ENCODE measurements at places on chromosomes 11 and 22.

- DNase-seq: no peak
Measured at GRCh38 chr11:64674774-64675173, 48.2 kb downstream of the NRXN2 start.

DNA sequence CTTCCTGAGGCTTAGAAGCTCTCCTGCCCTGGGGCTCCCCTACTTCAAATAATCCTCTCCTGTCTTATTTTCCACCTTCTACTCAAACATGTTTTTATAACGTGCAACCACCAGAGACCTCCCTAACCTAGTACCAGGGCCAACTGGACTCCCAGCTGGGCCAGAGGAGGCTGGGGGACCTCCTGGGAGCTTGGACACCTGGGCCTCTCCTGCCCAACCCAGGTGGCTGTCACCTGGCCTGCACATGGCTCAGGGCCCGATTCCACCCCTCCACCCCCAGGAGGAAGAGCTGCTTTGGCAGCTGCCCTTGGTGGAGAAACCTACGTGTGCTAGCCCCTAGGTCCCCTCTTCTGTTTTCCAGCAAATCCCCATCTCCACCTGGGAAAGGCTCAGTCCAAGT is 105.2 kb downstream of the ABTB2 start:
- DNase-seq: no peak

GRCh38 chr11:128451652-128452470 is 135.5 kb downstream of the ETS1 start:
- peak; percentile 61 for DNase-seq

- DNase-seq: no peak
Measured at GRCh38 chr11:131800452-131800851, 430.0 kb downstream of the NTM start.

DNA sequence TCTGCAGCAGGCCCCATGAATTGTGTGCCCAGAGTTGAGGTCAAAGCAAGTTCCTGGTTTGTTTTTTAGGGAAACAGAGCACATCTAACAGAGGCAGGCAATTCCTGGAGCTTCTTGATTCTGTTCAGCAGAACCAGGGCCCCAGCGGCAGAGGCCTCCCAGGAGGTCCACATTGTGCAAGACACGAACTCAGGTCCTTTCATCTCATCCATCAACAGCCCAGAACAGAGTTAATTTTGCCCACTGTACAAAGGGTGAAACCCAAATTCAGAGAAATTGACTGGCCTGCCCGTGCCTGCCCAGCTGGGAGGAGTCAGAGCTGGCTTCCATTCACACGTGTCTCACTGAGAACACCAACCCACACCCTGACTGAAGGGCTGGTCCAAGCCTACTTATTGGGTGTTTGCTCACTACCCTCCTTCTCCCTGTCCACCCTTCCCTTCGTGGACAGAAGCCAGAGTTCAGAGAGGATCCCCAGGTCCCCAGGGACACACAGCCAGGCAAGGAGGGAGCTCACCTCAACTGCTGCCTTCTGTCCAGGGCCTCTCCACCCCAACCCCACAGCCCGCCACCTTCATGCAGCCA is 607.1 kb downstream of the TBC1D22A start:
- DNase-seq: no peak

DNA sequence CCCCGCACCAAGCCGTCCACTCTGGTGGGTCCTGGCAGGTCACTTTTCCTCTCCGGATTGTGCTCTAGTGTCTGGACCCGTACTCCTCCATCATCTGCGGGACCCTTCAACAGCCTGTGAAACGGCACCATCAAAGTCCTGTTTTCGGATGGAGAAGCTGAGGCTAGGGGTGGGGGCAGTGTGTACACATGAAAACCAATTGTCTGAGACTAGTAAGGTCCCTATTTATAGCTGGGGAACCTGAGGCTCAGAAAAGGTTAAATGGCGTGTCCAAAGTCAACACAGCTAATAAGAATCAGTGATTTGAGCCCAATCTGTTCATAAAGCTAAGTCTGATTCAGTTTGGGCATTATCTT is 668 bp upstream of the LRRC32 start:
- no peak for DNase-seq

DNA sequence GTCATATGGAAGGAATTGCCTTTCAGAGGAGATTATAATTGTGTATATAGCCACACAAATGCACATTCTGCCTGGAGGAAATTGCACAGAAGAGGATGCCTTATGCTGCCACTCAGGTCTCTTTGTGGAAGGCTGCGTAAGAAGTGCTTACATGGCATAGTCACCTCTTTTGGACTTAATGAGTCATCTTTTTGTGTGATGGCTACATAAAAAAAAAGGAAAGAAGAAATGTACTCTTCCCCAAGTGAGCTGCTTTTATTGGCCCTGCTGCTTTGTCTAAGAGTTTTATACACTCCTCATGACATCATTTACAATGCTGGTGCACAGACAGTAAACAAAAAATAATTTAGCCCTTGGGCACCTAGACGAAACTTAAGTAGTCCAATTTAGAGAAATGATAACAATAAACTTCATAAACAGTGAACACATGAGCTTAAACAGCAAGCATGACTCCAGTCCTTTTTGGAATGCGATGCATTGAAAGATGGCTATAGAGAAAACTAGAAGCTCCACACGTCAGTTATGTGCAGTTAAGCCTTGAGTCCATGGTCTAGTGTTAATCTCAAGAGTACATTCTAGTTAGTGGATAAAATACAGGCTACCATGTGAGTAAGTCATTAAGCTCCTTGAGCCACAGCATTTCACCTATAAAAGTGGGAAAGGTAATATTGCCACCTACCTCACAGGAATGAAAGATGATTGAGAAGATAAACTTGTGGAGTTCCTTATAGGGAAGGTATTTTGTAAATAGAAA is 12.0 kb downstream of the CSTPP1 start:
- DNase-seq: peak; percentile 68

GRCh38 chr11:121241343-121242211 is 51.0 kb upstream of the SC5D start:
- DNase-seq: no peak

- no peak for DNase-seq
Measured at GRCh38 chr11:71451596-71452198, 1.3 kb upstream of the NADSYN1 start.

- DNase-seq: peak; percentile 91
Measured at GRCh38 chr11:33557201-33557600, 143.4 kb downstream of the C11orf91 start.

- DNase-seq: no peak
Measured at GRCh38 chr11:12269446-12270214, 107.7 kb upstream of the PARVA start.
